ENCODE measurements at places on chromosomes 2 and 18. TPM values are rescaled to one million over a fixed set of nuclear protein-coding genes. Genes with fewer than 3 reads are reported as not detected.

Gene KIAA2012
- 0.13 TPM for polyA plus RNA-seq

Gene GAL3ST2
- polyA plus RNA-seq: not detected

Gene HOXD10
- polyA plus RNA-seq: 0.30 TPM

Gene CFAP210
- polyA plus RNA-seq: 0.20 TPM

Gene CMPK2
- 4.0 TPM for polyA plus RNA-seq

Gene KIF3C
- polyA plus RNA-seq: 7.3 TPM

Gene TUBA4B
- polyA plus RNA-seq: not detected

Gene RMDN2
- 5.0 TPM for polyA plus RNA-seq

Gene BCL2
- polyA plus RNA-seq: 22.0 TPM

Gene IHH
- not detected for polyA plus RNA-seq

Gene SLC14A1
- polyA plus RNA-seq: 3.9 TPM

Gene POMC
- 1.3 TPM for polyA plus RNA-seq

Gene CXXC1
- 32.7 TPM for polyA plus RNA-seq

Gene HOXD11
- polyA plus RNA-seq: not detected

Gene POTEF
- 0.11 TPM for polyA plus RNA-seq

Gene FKBP7
- polyA plus RNA-seq: 53.8 TPM

Gene GMCL1
- polyA plus RNA-seq: 12.6 TPM

Gene CYP27C1
- polyA plus RNA-seq: 7.5 TPM

Gene ALKAL2
- 0.96 TPM for polyA plus RNA-seq

Gene ASB18
- polyA plus RNA-seq: 2.9 TPM

Gene SLC35F5
- polyA plus RNA-seq: 59.4 TPM

Gene PLCL1
- polyA plus RNA-seq: 19.3 TPM

Gene PROM2
- 0.35 TPM for polyA plus RNA-seq

Gene PLEKHH2
- 4.4 TPM for polyA plus RNA-seq

Gene DTNB
- 6.7 TPM for polyA plus RNA-seq

Gene ZNF892
- 3.0 TPM for polyA plus RNA-seq

Gene IL1R2
- polyA plus RNA-seq: not detected

Gene CLEC4F
- polyA plus RNA-seq: 0.22 TPM

Gene GPR75
- polyA plus RNA-seq: 2.0 TPM

Gene B3GNT7
- 0.93 TPM for polyA plus RNA-seq

Gene CD226
- 0.60 TPM for polyA plus RNA-seq

Gene CELF4
- 1.2 TPM for polyA plus RNA-seq

Gene STK39
- 18.3 TPM for polyA plus RNA-seq

All from muscle of back (tissue), 13 donors.